ENCODE measurements at places on chromosomes 6 and 20.

GRCh38 chr6:43922426-43923375, 152.7 kb downstream of the VEGFA start:
- DNase-seq = no peak

DNA sequence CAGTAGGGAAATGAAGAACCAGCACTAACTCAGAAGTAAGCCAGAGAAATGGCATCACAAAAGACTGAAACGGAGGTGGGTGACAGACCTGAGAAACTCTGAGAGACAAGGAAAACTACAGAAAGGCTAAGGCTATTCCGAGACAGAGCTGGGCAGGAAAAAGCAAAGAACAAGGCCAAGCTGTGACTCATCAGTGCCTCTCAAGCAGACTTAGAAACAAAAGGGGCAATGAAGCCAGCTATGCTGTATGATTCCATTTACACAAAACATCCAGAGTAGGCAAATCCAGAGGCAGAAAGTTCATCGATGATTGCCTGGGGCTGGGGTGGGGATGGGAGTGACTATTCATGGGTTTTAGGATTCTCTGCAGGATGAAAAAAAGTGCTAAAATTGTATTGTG, 50.0 kb downstream of the SLC23A2 start:
- no peak for DNase-seq

GRCh38 chr6:31178143-31179041, 7.9 kb upstream of the POU5F1 start:
- no peak for DNase-seq

GRCh38 chr20:23021541-23021940, 13.6 kb upstream of the SSTR4 start:
- no peak for DNase-seq

DNA sequence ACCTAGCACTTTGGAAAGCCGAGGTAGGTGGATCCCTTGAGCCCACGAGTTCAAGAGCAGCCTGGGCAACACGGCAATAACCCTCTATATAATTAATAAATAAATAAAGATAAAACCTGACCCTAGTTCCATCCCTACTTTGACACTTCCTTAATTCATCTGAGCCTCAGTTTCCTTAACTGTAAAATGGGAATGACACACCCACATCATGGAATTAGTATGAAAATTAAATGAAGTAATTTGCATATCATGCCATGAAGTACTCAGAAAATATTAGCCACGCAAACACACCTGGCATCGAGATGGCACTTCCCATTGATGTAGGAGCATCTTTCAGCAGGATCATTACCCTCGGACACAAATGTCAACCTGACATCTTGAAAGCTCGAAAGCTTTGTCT, 19.1 kb downstream of the ZMYND8 start:
- no peak for DNase-seq

- no peak for DNase-seq
Observed at GRCh38 chr20:62603907-62604785, 38.2 kb upstream of the SLCO4A1 start.

DNA sequence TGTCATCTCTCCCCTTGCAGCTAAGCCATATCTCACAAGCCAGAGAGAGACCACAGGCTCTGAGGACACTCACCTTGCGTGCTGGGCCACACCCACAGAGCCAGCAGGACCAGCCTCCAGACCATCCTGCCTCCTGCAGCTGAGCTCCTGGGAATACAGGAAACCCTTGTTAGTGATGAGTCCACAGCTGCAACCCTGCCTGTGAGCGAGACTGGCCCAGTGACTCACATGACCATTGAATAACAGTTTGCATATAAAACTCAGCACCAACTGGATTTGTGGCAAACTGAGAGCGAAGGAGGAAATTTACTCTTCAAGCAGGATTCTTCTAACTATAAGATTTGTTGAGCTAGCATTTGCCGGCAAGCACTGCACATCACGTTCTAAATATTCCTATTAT, 3.0 kb downstream of the THBS2 start:
- no peak for DNase-seq

- DNase-seq = no peak
Observed at GRCh38 chr6:167103041-167103891, 19.6 kb upstream of the CCR6 start.

DNA sequence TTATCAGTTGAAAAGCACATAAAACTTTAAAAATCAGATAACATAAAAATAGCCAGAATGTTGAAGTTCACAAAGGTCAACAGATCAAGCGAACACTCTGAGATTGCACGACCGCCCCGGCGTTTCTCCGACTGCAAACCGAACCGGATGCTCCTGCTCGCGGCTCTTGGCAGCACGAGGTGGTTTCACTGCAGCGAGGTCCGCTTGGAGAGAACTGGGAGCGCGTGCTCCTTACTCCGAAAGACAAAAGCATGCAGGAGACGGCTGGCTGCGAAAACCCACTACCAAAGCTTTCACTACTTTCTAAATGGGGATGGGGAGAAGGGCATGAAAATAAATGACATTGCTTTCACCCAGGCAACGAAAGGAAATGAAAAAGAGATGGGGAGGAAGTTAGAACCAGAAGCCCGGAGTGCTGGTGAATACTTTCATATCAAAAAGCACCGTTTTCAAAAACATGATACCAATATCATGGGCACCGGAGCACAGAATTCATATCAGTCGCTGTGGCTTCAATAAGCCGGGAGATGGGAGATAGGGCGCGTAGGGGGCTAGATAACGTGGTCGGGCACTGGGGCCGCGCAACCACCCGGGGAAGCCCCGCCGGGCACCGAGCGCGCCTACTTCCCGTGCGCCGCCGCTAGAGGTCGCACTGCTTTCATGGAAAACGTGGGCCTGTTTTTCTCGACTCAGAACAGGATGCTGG, 8.3 kb upstream of the ANKRD60 start:
- peak; percentile 85 for DNase-seq

GRCh38 chr6:161493576-161494118, 219.8 kb upstream of the AGPAT4 start:
- no peak for DNase-seq

All from activated CD4-positive, alpha-beta T cell treated with anti-CD3 and anti-CD28 coated beads, Interleukin-2, amount 50 U/mL, for 4 hours (primary cell).